Psoas muscle (tissue), 8 donors: ENCODE measurements at places on chromosomes 13 and 19.

GRCh38 chr19:29364224-29364726 lies 151.3 kb upstream of the UQCRFS1 start:
- DNase-seq: no peak

DNA sequence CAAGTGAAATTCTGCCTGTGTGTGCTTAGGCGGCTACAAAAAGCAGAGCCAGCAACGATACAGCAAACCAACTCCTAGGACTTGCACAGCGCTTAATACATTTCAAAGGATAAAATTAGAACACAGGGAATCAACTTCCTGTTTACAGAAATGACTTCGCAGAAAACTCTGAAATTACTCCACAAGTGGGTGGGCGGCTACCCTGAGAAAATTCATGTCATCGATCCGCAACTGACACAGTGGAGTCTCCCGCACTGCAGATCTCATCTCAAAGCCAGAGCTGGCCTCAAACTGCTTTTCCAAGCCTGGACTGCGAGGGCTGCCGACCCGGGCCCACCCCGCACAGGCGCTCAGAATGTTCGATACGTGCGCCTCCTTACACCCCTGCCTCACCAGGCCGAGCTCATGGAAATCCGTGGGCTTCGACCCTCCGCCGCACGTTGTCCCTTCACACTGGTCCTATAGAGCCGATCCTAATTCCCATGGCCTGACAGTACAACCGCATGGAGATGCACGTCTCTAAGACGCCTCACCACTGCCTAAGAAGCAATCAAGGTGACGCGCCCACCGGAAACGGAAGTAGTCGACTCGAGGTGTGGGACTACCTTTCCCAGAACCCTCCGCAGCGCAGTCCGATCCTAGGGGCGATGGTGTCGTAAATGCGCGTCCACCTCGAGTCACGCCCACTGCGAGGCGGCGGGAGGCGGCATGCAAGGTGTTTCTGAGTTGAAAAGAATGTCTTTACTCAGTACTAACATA lies at the start of gene ZNF229:
TSS of gene ZNF229 (minus strand) at position 557 of the 759 bp plus-strand sequence. CDS start 5,625 bp downstream, outside the sequence.
- peak; percentile 85 for DNase-seq

GRCh38 chr13:53844473-53845146 lies 816.0 kb downstream of the OLFM4 start:
- no peak for DNase-seq

GRCh38 chr19:32550666-32551065 lies 30.3 kb upstream of the PDCD5 start:
- DNase-seq: no peak

GRCh38 chr13:98575009-98575903 lies 1.7 kb downstream of the STK24 start:
- no peak for DNase-seq

- DNase-seq: no peak
These were observed 396.9 kb downstream of the KCNRG start for GRCh38 chr13:50412046-50412617.

- DNase-seq: peak; percentile 82
These were observed 2.3 kb downstream of the TULP2 start for GRCh38 chr19:48896191-48896720.

DNA sequence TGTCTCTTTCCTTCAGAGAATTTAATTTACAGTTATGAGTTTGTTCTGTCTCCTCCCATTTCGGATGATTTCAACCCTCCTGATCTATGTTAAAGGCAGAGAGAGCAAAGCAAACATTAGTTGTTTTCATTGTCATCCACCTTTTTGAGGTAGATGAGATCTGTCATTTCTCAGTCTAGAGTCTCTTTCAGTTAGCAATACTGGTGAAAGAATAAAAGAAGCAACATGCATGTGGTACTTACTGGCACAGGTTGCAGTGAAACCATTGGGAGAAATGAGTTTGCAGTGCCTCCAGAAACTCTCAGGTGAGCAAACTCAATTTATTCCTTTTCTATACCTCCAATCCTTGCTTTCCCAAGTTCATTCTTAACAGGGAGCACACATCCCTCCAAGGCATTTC lies 99.4 kb downstream of the RBM26 start:
- DNase-seq: no peak

GRCh38 chr13:98834254-98834960 lies 81.9 kb upstream of the SLC15A1 start:
- DNase-seq: no peak

DNA sequence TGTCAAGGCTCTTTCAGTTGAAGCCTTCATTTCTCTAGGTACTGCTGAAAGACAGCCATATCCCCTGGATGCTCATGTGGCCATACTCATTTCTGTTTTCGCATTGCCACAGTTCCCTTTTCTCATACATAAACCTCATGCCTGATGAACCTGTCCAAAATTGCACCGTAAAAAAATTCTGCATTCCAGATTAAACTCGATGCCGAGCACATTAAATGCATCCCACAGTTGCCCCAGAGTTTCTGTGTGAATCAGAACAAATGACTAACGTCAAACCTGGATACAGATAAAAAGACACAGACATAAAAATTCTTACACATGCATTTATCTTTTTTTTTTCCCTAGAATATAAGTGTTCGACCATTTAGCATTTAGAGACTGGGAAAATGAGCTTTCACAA lies 288.2 kb downstream of the COG6 start:
- DNase-seq: no peak

DNA sequence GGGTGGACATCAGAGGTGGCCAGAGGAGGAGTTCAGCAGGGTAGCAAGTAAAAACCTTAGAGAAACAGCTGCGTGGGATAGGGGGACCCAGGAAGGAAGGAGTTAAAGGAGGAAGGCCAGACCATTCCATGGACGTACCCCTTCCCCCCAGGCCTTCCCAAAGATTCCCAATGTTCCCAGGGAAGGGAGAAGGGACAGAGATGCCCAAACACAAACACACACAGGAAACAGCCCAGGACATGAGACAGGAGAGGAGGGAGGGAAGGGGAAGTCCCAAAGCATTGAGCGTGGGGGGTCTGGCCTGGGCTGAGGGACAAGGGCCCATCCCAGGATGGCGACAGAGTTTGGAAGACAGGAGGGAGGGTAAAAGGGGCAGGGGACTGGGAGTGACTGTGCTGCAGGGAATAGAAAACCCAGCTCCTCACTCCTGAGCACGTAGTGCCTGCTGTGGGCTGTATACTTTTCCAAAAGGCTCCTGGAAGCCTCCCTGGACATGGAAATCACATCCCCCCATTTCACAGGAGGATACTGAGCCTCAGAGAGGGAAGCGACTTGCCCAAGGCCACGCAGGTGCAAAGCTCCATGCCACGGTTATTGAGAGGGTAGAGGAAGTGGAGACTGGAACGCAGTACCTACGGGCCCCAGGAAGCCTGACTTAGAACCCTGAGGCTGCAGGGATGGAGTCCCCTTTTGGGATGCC lies 1.1 kb downstream of the SYDE1 start:
- DNase-seq: peak; percentile 49

DNA sequence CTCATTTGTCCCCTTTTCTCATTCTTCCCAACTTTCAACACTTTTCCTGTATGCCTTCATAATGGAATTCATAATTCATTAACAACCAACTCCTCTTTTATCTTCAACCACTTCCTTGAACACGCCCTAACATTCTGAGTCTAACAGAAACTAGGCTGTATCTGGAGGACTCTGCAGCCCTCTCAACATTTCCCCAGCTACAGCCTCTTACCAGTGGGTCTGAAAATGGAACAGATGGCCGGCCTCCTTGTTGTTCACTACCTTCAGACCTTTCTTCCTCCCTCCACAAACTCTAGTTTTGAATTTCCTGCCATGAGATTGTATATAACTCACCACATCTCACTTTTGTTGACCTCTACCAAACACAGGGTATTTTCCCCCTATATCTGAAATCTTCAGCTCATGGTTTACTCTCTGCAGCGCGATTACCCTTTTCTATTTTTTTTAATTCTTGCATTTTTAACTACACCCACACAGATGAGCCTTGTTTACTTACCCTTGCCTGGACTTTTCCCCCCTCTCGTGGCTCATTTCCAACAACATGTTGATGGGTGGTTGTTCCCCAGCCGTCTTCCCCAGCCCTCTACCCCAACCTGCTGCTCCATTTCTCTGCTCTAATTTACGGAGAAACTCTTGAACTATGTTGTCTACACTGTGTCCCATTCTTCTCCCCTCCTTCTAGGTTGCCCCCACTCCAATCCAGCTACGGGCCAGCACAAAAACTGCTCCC lies 846 bp downstream of the ZNF790 start:
- no peak for DNase-seq

- no peak for DNase-seq
These were observed 22.1 kb upstream of the WDFY2 start for GRCh38 chr13:51562011-51562671.

GRCh38 chr13:25910991-25911419 lies 140.8 kb downstream of the SHISA2 start:
- no peak for DNase-seq

DNA sequence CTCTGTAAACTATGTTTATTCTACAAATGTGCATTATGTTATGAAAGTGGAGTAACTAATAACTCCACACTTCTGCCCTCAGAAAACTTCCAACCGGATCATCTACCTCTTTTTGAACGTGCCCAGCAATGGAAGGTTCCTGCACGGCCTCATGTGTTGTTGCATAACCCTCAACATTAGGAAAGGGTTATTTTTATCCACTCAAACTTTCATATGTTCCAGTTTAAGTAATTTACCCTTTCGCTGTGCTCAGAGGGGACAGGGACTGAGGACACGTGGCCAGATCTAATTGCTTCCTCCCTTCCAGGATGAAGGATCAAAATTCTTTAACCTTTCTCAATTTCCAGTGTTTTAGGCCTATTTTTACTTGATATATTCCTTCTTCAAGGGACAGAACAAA lies 29.6 kb downstream of the IRS2 start:
- DNase-seq: no peak

DNA sequence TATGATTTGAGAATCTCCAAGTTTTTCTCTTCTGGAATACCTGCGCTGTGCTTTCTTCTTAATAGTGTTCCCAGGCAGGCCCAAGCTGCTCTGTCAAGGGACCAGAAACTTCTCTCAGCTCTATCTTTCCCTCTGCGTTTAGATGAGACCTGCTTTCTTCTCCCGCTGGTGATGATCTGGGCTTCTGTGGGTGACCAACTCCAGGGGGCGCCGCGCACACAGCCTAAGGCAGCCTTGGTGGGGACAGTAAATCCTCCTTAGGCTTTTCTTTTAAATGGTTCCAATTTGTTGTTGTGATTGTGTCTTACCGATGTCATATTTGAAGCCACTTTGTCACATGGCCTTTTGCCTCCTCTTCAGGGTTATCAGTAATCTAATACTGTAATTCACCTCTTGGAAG lies 439.4 kb upstream of the KLF12 start:
- no peak for DNase-seq

DNA sequence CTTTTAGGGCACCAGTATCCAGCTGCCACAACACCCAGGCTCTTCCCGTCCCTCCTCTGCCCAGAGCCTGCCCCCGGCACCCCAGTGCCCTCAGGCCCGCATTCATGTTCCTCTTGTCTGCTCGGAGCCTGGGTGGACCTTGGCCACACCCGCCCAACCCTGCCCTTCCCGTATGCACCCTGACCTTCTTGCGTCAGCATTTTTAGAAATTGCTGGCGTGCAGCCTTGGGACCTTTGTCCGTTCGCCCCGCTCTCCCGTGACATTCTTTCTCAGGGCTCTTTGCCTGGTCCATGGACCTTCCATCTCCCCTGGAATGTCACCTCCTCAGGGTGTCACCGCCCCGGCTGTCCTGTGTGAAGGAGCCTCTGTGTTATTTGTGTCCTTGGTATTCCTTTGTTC lies 7.6 kb downstream of the NUCB1 start:
- DNase-seq: no peak

- no peak for DNase-seq
These were observed 78.0 kb downstream of the MAP4K1 start for GRCh38 chr19:38539751-38540150.

- no peak for DNase-seq
These were observed 95.0 kb downstream of the ZNF737 start for GRCh38 chr19:20470345-20471135.

DNA sequence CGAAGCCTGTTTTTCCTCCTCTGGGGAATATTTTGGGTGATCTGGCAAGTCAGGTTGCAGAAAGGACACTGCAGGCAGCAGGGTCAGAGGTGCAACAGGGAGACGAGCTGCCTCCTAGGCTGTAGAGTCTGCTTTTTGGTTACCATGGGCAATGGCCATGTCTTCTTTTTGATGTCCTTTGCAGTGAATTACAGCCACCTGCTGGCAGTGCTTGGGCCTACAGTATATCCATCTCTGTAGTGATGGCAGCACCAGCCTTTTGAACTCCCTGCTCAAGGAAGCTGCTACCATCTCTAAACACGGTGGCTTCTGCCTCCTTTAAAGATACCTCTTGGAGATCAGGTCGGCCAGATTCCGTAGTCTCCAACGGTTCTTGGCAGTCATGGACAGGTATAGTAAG lies 73.9 kb downstream of the WTIP start:
- no peak for DNase-seq

- DNase-seq: no peak
These were observed 81.5 kb downstream of the ATP11A start for GRCh38 chr13:112771139-112771876.

DNA sequence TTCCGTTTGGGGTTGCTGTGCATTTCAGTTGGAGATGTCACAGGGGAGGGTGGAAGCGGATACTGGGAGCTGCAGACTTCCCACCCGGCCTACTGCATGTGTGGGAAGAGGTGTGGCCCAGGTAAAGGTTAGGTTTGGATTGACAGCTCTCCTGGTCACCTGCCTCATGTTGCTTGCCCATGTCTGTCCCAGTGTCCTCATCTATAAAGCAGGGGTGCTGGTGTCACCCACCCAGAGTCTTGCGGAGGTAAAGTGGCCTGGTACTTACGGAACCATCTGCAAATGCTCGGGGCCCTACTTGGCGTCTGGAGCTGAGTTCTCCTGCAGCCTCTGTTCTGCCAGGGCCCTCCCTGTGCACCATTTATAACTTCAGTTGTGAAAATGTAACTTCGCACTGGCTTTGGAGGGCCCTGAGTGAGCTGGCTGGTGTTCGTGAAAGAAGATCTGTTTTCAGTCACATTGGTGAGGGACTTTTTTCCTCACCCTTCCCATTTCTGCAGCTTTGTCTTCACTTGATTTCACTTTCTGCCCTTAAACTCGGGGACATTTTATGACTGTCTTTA lies 65.1 kb upstream of the TEX29 start:
- DNase-seq: no peak

DNA sequence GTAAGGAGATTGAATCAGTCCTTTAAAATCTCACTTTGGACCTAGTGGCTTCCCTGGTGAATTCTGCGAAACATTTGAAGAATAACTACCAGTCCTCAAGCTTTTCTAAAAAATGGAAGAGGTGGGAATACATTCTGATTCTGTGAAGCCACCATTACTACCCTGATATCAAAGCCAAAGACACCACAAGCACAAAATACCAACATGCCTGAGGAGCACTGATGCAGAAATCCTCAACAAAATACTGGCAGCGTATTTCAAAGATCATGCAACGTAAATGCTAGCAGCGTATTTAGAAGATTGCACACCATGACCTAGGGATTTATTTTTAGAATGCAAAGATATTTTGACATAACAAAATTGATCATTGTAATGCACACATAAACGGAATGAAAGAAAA lies 14.4 kb downstream of the ATP4B start:
- no peak for DNase-seq

DNA sequence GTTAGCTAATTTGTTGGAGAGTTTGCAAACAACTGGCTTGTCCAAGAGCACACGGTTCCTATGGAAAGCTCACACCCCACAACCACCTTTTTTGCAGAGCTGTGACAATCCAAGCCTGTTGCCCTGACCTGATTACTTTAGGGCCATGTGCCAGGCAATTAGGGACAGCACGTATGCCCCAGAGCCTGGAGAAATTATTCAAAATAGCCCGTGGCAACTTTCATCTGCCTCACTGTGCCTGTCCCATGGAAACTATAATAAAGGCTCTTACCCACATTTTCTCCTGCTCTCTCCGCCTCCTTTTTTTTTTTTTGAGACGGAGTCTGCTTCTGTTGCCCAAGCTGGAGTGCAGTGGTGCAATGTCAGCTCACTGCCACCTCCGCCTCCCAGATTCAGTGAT lies 18.6 kb upstream of the FBN3 start:
- no peak for DNase-seq
